ENCODE measurements at places on chromosomes 7 and 10.

DNA sequence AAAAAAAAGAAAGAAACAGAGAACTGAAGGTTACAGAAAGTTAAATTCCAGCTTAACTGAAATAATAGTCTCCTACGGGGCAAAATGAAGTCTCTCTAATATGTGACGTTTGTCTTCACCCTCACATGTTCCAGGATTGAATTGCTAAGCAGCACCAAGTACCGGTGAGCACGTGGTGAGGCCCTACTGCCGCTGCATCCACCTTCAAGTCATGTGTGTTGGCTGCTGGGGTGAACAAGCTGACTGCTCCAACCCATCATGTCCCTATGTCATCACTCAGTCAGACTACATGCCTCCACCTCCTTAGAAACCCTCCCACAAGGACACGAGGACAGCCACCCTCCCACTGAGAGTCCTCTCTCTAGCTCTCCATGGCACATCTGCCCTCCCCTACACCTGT is 35.4 kb upstream of the NPFFR1 start:
- no peak for DNase-seq

- no peak for DNase-seq
These were observed 113.1 kb downstream of the GALNT17 start for GRCh38 chr7:71245038-71245437.

- no peak for DNase-seq
These were observed 650 bp upstream of the TM9SF3 start for GRCh38 chr10:96587264-96588059.

- no peak for DNase-seq
These were observed 1.5 kb downstream of the AQP1 start for GRCh38 chr7:30912986-30913811.

- DNase-seq: no peak
These were observed 65.3 kb downstream of the LMBR1 start for GRCh38 chr7:156827587-156828203.

DNA sequence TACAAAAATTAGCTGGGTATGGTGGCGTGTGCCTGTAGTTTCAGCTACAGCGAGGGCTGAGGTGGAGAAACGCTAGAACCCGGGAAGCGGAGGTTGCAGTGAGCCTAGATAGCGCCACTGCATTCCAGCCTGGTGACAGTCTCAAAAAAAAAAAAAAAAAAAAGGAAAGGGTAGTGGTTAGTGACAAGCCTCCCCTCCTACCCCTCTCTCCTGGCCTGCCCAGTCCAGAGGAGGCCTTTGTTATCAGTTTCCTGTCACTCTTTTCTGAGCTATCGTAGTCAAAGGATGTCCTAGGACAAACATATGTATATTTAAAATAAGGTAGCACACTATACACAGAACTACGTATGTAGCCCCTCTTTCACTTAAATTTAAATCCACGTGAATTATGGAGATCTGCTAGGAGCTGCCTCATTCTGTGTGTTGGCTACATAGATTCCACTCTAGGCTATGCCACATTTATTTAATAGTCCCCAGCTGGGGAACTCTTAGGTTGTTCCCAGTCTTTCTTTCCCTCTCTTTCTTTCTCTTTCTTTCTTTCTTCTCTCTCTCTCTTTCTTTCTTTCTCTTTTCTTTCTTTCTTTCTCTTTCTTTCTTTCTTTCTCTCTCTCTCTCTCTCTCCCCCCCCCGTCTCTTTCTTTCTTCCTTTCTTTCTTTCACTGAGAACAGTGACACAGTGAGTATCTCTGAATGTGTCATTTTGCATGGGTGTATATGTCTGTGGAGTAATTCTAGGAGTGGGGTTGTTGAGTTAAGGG is 3.9 kb downstream of the TSPAN15 start:
- DNase-seq: no peak

GRCh38 chr7:5478568-5479430 is 55.2 kb upstream of the TNRC18 start:
- peak; percentile 52 for DNase-seq

- DNase-seq: no peak
These were observed 6.2 kb upstream of the MBL2 start for GRCh38 chr10:52778511-52779392.

- no peak for DNase-seq
These were observed 92.7 kb downstream of the CDK14 start for GRCh38 chr7:90688810-90689209.

DNA sequence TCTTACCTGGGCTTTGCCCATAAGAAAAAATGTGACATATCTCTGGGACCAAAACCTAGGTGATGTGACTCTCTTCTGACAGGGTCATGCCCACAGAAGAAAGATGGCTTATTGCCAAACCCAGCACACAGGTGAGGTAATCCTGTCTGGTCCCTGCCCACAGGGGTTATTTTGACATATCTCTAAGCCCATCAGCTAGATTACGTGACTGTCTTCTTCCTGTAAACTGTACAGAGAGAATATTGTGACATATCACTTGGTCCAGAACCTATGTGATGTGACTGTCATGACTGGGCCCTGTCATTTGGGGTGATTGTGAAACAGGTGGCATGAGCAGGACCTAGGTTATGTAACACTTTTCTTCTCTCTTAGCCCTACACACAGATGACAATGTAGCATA is 48.8 kb upstream of the ZNF680 start:
- DNase-seq: no peak

DNA sequence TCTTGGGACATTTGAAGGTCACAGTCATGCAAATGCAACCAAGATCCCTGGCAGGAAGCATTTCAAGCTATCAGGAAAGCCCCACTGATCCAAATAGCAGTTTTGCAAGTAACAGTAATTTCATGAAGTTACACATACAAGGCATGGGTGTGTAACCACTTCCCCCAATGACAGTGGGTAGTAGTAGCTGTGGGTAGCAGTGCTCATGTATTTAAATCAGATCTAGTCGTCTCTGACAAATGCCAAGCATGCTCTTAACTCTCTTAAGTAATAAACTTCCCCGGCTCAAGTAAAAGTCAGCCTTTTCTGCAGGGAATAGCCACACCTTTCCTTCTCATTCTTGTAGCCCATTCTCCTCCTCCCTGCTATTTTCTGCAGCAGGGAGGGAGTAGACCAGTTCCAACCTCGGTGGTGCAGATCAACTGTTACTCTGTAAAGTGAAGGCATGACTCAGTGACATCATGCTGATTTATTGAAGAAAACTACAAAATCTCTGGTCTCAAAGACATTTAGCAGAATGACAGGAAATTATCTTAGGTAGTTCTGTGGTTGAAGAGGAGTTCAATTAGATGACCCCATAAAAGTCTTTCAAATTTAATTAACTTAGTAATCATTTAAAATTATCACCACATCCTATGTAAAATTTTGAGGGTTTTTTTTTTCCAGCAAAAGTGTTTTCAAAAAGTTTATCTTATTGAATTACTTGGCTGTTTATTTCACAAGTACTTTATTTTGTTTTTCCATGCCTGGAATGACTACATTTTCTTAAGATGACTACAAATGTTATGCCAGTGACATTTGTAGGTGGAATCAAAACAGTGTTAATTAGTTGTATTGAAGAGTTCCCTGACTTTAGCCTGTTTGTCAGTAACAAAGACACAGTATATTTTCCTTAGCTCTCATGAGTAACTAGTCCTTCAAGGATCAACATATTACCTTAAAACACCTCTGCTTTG is 568.3 kb downstream of the INHBA start:
- DNase-seq: peak; percentile 44

GRCh38 chr10:4429571-4429970 is 396.4 kb upstream of the AKR1E2 start:
- DNase-seq: no peak

DNA sequence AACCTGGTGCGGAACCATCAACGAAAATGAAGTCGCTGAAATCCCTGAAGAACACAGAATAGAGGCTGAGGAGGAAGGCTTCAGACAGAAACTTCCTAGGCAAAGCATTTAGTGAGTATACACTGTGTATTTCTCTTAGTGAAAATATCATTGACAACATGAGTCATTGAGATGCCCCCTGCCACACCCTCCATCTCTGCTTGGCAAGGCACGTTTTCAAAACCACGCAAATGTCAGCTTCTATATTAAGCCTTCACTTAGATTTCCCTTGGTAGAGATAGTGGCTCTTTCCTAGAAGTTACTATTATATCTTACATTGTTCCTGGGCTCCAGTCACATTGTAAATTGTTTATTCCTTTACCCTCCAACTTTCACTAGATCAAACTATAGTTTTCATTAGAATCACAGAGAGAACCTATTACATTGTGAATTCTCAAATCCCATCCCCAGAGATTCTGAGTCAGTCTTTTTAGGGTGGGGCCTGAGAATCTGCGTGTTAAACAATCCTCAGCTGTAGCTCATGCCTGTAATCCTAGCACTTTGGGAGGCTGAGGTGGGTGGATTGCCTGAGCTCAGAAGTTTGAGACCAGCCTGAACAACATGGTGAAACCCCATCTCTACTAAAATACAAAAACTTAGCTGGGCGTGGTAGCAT is 4.6 kb upstream of the SKAP2 start:
- no peak for DNase-seq

GRCh38 chr10:125441151-125441550 is 241.8 kb downstream of the TEX36 start:
- peak; percentile 1 for DNase-seq

DNA sequence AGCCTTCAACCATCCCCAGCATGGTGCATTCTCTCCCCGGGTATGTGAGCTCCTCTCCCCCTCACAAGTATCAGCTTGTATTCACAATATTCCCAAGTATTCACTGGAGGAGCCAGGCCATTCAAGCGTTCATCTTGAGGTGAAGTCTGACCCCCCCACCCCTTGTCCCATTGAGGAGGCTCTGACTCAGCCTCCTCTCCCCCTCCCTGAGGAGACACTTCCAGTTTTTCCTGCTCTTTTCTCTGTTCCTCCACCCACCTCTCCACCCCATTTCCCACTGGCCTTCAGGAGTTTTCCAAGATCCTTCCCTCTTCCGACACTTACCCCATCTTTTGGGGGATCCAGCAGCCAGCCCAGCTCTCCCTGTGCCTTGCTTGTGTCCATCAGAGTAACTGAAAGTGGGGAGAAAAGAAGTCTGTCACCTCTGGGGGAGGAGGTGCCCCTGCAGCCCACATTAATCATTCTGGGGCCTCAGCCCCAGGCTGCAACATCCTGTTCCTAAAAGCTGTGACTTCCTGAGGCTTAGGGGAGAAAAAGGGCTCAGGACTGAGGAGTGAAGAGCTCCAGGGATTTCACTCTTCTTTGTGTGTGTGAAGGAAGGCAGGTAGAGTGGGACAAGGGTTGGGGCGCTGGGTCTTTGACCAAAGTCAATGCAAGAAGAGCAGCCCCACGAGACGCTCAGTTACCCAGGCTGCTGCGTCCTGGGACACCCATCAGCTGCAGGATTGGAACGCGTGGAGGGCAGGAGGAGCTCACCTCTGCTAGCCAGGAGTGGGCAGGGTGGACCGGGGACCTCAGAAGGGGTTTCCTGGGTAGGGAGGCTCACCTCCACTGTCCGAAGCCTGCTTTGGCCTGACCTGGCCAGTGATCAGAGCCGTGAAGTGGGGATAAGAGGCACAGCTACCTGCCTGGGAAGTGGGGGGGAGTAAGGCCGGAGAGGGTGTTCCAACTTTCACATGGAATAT is 1.1 kb downstream of the EPHA1 start:
- DNase-seq: no peak

GRCh38 chr10:110151467-110151866 is 55.9 kb upstream of the MXI1 start:
- no peak for DNase-seq

DNA sequence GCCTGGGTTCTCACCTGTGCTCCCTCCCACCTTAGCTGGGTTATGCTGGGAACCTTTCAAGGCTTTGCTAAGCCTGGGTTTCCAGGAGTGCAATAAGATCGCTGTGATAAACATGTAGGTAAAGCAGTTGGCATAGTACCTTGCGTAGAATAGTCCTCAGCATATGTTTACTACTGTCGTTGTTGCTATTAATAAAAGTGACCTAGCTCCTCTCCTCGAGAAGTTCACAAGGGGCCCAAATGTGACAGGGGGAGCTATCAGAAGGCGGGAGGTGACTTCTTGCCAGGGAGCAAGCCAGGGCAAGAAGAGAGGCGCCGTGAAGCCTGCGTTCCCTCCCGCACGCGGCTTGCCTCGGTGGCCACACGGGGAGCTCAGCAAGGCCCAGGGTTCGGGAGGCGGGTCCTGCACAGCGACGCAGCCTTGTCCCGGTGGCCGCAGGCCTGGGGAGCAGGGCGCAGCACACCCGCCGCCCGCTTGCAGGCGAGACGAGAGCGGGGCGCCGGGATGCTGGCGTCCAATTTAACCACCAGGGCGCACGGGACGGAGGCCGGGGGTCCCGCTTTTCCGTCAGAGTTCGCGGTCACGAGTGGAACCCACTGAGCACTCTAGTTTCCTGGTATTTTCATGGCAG is 106.2 kb downstream of the SNX10 start:
- no peak for DNase-seq

DNA sequence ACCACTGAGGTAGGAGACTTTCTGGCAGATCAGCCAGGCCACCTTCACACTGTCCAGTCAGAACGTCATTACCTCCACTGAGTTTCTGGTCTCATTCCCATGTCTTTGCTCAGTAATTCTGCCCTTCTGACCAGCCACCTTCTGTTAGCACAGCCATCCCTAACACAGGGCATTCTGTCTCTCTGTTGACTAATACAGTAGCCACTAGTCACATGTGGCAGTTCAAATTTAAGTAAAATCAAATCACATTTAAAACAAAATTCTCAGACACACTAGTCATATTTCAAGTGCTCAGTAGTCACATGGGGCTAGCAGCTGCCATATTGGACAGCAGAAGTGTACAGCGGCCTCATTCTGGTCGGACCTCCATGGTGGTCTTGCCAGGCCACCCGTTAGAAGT is 7.4 kb downstream of the CPSF4 start:
- DNase-seq: no peak

GRCh38 chr7:132430861-132431822 is 145.1 kb downstream of the PLXNA4 start:
- peak; percentile 52 for DNase-seq

DNA sequence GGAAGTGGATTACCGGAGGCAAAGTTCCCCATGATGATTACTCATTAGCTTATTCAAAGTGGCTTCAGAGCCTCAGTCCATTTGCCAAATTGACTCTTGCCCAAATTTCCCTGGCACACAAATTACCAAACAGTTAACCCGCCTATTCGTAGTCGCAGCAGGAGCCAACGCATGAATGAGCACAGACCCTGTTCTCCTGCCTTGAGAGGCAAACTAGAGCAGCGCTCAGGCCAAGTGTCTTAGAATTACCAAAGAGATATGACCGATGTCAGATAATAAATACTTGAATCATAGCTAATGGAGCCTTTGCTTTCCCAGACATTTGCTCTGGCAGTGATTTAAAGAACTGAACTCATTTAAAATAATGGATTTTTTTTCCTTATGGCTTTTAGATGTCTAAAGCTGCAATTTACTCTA is 64.9 kb downstream of the CTTNBP2 start:
- no peak for DNase-seq

DNA sequence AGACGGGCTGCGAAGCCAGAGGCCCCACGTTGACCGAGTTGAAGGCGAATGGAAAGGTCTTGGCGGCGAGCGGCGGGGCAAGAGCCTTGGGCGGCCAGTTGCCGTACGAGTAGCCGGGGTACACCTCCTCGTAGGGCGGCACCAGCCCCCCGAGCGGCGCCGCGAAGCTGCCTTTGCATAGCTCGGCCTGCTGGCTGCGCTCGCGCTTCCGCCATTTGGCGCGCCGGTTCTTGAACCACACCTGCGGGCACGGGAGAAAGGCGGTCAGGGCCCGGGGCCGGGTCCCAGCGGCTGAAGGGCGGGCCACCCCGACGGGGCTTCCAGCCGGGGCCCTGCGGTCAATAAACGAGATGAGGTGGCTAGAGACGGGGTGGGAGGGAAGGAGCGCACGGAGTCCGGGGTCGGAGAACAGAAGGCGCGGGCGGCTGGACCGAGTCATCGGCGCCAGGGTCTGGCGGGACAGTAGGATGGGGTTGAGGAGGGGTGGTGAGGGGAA is 4.8 kb downstream of the ELOVL3 start:
- no peak for DNase-seq

Measured in GM04503 (cell line).